ENCODE measurements at places on chromosomes 2 and 18.
A peak's percentile ranks its signal among the peaks of the same experiment; 100 is the strongest.

GRCh38 chr2:177029501-177029900 lies 183.1 kb upstream of the HNRNPA3 start:
- DNase-seq = no peak

DNA sequence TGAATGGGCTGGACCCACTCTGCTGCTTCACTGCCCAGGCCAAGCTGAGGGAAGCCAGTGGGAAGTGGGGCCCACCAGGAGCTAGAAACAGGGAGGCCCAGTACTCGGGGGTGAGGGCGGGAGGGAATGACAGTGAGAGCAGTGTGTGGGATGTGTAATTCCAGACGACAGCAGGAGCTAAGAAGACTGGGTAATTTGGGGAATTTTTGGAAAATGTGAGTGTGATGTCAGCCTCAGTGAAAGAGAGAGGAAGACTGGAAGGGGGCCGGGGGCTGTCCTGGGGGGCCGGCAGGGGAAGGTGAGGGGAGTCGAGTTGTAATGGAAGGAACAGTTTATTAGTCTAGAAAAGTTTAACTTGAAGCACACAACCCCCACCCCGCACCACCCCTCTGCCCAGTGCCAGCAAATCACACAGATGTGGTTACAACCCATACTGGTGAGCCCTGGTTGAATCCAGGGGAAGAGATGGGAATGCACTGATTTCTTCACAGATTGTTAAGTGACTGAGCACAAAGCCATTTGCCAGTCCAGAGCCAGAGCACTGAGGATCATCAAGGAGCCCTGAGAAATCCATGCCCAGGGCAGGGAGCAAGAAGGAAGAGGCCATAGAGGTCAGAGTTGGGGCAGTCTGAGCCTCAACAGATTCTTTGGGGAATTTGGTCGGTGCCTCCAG lies 76.7 kb upstream of the PKDCC start:
- no peak for DNase-seq

DNA sequence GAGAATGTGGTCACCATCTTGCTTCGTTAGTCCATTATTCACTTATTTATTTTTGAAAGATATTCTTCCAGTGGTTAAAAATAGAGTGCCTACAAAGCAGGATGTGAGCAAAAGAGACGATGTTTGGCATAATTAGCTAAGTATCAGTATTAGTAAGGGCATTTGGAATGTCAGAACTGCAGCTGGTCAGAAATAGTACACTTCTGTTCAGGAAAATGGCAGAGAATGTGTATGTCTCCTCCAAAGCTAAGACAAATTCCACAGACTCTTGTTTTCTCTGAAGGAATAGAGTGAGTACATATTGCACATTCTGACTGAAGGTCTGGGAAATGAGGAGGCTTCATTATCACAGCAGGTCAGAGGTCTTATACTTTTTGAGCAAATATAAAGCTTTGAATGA lies 209.0 kb downstream of the L3MBTL4 start:
- no peak for DNase-seq

DNA sequence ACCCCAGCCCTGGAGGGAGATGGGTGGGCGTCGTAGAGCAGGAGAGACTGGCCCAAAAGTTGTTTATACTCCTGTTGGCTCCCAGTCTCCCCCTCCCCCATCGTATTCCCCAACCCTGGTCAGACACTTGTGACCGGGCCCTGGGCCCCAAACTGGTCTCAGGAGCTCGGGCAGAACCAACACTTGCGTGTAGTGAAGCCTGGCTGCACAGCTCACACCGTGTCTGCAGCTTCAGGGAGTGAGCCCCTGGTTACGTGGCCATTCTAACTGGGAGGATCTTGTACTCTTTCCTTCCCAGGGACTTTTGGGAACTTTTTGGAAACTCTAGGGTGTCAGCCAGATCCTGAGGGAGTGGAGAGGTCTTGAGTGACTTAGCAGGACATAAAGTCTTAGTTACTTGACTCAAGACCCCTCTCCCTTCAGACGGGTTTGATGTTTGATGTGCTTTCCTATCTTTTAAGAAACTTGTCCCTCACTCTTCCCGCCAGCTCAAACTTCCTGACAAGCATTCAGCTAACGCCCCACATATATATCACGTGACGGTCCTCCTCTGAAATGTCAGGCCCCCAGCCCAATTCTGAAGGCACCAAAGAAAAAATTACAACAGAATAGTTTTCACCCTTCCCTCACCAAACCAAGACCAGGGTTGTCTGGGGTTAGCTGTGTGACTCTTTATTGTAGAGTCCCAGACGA lies 2.3 kb downstream of the PKDCC start:
- DNase-seq = no peak

DNA sequence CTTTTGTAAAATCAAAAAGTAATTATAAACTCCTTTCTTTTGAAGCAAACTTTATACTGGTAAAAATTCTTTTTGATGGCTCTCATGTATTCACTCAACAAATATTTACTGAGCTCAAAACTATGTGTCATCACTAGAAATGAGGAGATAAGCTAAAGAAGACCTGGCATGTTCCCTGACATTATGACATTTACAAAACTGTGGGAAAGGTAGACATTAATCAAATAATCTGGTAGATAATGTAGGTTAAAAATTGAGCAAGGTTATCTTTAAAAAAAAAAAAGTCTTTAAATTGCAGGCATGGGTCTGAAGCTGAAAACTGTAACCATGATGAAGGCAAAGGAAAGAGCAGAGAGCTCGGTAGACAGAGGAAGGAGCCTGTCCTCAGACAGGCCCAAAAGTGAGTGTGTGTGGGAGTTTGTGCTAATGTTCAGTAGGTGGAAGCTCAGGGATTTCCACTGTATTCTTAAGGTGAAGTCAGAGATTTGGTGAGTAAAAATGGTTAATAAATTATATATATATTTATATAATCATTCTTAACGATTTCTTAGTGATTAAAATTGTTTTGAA lies 612.9 kb downstream of the LRP1B start:
- DNase-seq = no peak

DNA sequence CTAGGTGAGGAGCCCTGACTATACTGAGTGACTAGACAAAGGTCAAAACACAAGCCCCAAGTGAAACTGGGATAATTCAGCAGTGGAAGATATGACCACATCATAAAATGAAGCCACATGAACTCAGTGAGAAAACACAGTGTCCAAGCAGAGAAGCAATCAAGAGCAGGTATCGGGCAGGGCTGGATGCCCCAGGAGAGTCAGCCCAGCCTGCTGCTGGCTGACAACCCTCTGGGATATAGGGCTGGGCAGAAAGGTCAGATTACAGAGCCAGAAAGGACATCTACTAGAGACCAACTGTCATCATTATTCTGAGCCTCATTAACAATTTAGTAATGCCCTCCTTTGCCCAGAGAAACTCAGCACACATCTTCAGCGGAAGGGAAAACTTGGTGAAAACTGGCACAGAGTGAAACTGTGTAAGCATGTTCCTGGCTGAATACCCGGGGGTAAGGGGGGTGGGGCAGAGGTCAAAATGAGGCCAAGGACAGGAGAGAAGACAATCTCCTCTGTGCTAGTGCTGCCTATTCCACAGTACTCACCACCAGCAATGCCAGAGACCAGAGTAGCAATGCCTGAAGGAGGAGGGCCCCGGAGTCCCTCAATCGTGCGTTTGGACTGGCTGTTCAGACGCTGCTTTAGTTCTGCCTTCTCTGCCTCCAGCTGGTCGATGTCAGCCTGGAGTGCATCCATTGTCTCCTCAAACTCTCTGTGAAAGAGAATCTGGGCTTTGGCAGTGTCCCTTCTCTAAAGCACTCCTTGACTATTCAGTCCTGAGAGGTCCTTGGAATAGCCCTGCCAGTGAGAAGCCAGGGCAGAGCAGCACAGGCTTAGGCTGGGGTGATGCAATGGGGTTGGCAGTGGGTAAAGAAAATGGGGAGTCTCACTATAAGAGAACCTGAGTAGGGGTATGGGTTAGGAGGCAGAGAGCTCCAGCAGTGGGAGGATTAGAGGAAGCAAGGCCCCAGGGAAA lies 15.3 kb downstream of the DCTN1 start:
- no peak for DNase-seq

DNA sequence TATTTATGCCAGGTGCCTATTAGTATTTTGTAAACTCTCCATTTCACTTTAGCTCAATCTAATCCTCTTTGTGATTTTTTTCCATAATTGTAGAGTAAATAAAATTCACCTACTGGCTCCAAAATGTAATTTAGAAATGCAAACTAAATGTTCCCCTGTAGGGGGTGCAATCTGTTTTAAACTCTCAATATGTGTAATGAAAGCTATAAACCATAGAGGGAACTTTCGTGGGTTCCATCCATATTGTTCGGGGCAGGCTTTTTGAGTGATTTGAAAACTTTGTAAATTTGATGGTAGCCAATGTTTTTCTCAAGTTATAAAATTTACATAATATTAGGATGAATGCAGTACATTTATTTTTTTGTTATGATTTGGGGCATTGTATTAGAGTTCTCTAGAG lies 49.4 kb downstream of the TSPYL6 start:
- DNase-seq = no peak

DNA sequence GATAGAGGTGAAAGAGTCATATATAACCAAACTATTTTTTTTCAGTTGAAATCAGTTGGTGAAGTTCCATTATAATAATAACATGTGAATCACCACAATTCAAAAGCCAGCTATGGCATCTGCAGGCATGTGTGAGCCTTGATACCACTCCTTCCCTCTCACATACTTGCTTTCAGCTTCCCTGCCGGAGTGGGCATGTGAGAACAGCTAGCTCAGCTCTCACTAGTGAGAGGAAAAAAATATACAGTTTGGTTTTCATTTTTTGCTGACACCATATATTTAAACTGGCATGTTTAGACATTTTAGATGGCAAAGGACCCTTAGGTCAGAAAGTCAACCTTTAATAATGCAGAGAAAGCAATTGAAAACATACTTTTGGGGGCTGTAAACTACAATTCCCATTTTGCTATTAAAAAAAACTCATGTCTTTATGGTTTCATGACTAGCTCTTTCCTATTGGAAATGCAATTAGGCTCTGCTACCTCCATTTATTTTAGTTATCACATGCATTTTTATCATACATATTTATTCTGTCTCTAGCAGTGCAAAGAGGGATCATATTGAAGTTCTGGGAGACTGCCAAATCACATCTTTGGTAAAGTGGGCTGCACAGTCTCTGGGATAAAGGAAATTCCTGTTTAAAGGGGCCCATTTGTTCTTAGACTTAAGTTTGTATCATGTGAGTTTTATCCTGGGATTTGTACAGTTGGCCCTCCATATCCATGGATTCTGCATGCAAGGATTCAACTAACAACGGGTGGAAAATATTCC lies 33.2 kb upstream of the SLC40A1 start:
- no peak for DNase-seq

DNA sequence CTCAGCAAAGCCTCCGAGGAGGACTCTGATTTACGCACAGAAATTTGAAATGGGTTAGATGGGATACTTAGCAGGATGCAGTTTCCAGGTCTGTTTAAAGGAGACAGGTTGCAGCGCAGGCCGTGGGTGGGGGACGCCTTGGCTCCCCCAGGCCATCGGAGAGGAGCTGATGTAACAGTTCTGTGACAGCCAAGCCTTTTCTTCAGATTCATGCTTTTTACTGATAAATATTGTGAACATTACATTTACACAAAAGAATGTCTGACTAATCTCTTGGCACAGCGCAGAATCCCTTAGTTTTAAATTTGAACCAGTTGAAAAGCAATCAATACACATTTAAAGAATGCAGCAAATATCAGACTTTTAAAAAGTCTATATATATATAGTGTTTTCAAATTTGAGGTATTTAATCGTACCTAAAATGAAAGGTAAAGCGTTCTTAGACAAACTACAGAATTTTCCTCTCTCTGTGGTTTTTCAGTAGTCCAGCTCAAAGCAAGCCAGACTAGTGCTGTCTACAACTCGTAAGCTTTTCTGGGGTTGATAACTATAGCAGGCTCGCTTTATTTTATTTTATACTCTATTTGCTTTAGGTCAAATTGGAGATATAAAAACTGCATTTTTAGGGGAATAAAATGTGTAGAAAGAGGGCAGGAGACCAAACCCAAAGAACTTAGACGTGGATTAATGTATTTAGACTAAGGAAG lies 221.9 kb downstream of the PIEZO2 start:
- DNase-seq = no peak

GRCh38 chr2:226643030-226643945 lies 156.3 kb downstream of the IRS1 start:
- DNase-seq = no peak

DNA sequence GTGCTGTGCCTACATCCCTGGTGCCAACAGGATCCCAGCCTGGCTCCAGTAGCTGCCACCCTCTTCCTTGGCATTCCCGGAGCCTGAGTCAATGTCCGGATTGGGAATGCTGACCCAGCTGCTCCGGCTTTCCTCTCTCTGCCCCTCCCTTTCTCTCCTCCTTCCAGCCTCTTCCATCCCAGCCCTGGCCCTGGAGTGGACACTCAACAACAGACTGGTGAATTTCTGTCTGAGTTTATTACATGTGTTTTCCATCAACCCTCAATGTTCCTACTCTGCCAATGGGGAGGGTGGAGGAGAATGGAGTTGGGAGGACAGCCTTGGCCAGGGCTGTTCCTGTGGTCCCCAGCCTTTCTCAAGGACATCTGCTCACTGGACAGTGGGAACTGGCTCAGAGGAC lies 917 bp upstream of the PRKAG3 start:
- peak; percentile 8 for DNase-seq

DNA sequence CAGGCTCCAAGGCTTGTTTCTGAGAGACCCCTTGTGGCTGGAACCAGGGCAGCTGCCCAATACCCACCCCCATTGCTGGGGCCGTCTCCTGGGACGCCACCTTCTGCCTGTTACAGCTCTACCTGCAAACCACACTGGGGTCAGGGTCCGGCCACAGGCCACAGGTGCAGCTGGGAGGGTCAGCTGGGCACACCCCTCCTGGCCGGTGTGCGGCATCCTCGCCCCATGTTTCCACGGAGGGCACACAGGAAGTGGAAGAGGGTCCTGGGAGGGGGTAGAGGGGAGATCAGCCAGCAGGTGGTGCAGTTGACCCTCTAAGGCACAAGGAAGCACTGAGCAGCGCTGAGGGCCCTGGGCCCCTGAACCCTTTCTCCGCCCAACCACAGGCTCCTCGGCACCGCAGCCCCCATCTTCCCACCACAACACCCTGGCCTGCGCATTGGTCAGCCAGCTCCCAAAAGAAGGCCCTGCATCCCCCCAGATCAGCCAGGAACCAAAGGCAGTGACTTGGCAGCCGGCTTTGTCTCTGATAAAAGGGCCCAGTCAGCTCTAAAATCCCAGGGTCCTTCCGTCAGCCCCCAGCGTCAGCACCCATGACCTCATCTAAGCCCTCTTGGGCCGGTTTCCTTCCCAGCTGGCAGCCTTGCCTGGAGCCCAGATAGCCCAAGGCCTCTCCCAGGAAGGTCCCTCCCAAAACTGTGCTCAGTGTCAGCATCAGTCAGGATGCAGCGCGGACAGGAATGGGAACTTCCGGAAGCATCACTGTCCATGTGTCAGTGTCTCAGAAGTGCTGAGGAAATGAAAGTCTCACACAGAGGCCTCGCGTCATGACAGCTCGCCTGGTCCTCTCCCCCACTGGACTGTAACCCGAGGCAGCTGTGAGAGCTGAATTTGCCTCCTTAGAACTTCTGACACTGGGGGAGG lies 1.7 kb downstream of the ERFE start:
- DNase-seq = no peak

- DNase-seq = no peak
Measured at GRCh38 chr2:206603243-206603642, 39.0 kb upstream of the FAM237A start.

- no peak for DNase-seq
Measured at GRCh38 chr2:142650601-142651000, 226.9 kb upstream of the KYNU start.
